Naive thymus-derived CD8-positive, alpha-beta T cell (primary cell): ENCODE measurements at places on chromosomes 5 and 9. TPM values are rescaled to one million over a fixed set of nuclear protein-coding genes. Genes with fewer than 3 reads are reported as not detected.

- no peak for DNase-seq
Measured at GRCh38 chr5:79686799-79687198, 2.8 kb upstream of the CMYA5 start.

DNA sequence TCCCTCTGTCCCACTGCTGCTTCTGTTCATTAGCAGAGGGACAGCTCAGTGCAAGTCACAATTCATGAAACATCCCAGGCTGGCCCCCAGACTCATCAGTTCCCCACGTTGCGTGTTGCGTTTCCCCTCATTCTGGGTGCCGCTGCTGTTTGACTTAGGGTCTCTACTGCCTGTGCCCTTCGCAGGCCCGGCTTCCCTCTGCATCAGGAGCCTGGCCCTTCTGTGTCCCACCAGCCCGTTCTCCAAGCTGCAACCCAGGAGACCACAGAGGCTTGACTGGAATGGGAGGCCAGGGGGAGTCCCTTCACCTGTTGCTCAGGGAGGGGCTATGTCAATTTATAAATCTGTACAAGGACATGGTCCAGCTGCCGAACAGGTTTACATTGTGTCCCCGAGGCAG is 53.9 kb upstream of the SUSD3 start:
- no peak for DNase-seq

CDX1 gene
- polyA plus RNA-seq: not detected

DNA sequence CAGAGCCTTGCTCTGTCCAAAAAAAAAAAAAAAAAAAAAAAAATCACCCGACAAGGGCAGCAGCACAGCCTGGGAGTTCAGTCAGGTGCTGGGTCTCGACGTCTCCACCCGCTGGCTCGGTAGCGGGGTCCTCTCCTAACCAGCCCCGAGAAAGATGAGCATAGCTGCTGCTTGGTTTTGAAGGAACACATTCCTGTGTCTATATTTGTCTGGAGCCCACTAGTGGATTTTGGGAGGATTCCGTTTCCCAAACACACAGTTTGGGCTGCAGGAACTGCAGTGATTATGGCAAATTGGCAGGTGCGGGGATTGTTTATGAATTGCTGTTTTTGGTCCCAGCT is 1.2 kb downstream of the OTULINL start:
- DNase-seq: no peak

PCDHGA7 gene
- polyA plus RNA-seq: not detected
